ENCODE measurements at places on chromosomes 6 and 20.
A peak's percentile ranks its signal among the peaks of the same experiment; 100 is the strongest.

DNA sequence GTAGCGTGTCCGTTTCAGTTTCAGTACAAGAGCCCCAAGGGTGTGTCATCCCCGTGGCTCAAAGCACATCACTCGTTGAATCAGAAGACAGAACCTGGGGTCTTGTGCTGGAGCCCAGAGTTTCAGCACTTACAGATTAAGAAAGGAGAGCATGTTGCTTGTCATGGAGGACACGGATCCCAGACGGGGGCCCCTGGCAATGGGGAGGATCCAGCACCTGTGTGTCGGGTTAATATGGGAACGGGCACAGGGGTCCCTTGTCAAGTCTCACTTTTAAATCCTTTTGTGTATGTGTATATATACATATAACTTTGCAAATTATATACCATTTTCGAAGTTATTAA is 23.4 kb downstream of the THBS2 start:
- H3K4me3 ChIP-seq = no peak overlapping the region
- no peaks in the 10 kb centered on the region for H3K4me1 ChIP-seq

GRCh38 chr6:147023148-147023547 is 181.1 kb upstream of the STXBP5 start:
- no peak overlapping the region for H3K4me3 ChIP-seq
- H3K36me3 ChIP-seq = no peaks in the 10 kb centered on the region
- DNase-seq = no peak
- H3K4me1 ChIP-seq = no peaks in the 10 kb centered on the region
- H3K27me3 ChIP-seq = no peaks in the 10 kb centered on the region
- no peak overlapping the region for H3K27ac ChIP-seq

- peak overlapping the region; percentile 100 for H3K27ac ChIP-seq
- H3K36me3 ChIP-seq = peaks cover 30% of the 10 kb centered on the region
- peaks cover 33% of the 10 kb centered on the region for H3K4me1 ChIP-seq
Observed at GRCh38 chr6:82408952-82409431, 45.4 kb downstream of the TPBG start.

- no peaks in the 10 kb centered on the region for H3K36me3 ChIP-seq
- peak overlapping the region; percentile 29 for H3K27ac ChIP-seq
- no peak overlapping the region for H3K4me3 ChIP-seq
Observed at GRCh38 chr6:95087394-95088097, 489.8 kb upstream of the MANEA start.

GRCh38 chr6:38110481-38110971 is 291.0 kb downstream of the ZFAND3 start:
- no peak overlapping the region for H3K27ac ChIP-seq
- H3K4me3 ChIP-seq = no peak overlapping the region

- peaks cover 10% of the 10 kb centered on the region for H3K36me3 ChIP-seq
- H3K4me1 ChIP-seq = no peaks in the 10 kb centered on the region
- H3K27ac ChIP-seq = no peak overlapping the region
Observed at GRCh38 chr6:118565311-118565960, 17.3 kb downstream of the PLN start.

DNA sequence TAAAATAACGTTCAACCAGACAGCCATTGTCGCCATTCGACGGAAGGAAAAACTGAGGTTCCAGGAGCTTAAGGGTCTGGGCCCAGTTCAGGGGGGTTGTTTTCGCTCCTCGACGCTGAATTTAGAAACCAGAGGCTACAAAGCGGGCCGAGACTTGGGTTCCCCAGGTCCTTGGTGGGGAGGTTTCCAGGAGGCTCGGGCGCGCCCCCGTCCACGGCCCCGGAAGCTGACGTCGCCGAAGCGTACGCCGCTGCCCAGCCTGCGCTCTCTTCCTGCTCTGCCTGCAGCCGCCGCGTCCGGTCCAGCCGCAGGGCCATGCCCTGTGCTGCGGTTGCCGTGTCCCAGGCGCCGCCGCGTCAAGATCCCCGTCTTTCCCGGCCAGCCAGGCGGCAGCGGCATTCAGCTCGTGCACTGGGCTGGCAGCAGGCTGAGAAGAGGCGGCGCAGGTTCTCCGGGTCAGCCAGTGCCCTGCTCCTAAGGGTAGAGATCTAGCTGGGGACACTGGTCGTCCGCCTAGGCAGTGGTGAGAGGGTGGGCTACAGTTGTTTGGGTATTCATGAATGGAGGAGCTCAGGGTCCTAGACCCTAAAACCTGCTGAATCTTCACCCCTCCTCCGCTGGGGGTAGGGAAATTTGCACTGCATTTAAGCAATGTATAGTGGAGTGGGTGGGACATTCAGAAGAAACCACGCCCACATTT is 901 bp upstream of the TRIM26 start:
- H3K4me1 ChIP-seq = peaks cover 9% of the 10 kb centered on the region
- no peak for DNase-seq

DNA sequence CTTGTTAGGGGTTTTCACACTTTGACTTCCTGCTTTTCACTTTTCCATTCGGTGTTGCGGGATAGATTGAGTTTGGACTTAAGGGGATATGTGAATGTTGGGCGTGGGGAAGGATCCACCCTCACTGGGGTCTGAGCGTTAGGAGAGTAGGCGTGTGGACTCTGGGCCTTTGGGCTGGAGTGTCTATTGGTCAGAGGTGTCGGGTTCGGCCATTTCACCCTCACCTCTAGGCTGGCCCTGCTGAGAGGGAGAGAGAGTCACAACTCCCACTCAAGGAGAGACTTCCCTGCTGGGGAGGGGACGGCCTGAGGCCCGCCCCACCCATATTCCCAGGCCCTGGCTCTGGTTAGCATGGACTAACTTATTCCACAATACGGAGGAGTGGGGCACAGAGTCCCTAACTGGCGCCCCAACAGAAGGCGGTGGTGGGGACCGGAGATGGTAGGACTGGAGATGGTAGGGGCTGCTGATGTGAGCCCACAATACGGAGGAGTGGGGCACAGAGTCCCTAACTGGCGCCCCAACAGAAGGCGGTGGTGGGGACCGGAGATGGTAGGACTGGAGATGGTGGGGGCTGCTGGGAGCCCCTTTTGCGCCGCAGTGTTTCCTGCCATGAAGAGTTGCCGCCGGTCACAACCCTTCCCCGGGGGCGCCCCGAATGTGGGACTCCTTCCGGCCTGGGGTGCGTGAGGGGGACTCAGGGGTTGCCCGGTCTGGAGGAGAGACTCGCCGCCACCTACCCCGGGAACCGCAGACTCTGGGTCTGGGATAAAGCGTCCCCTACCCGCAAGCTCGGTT is 1.4 kb upstream of the PTPRA start:
- H3K36me3 ChIP-seq = no peaks in the 10 kb centered on the region
- peak; percentile 67 for DNase-seq
- H3K4me3 ChIP-seq = peak overlapping the region; percentile 74
- H3K4me1 ChIP-seq = peaks cover 7% of the 10 kb centered on the region
- no peak overlapping the region for H3K27ac ChIP-seq

GRCh38 chr20:9458138-9458796 is 56.1 kb upstream of the LAMP5 start:
- no peak overlapping the region for H3K27ac ChIP-seq
- no peak for DNase-seq
- H3K4me3 ChIP-seq = no peak overlapping the region
- no peaks in the 10 kb centered on the region for H3K27me3 ChIP-seq
- peaks cover 44% of the 10 kb centered on the region for H3K36me3 ChIP-seq
- H3K4me1 ChIP-seq = peaks cover 12% of the 10 kb centered on the region

DNA sequence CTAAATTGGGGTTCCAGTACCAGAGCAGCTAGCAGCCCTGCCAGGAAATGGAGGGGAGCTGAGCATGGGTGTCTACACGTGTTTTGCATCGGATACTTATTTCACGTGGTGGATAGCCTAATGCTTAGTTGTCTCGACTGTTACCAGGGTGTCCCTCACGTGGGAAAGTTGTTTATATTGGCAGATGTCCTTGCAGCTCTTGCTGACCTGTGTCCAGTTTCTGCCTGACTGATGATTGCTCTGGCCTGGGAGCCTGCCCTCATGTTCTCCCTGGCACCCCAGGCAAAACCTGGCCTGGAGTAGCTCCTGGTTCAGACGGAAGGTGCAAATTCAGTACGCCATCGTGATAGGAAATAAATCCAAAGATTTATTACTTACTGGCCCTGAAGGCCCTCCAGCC is 11.8 kb upstream of the FERMT1 start:
- H3K27me3 ChIP-seq = no peaks in the 10 kb centered on the region
- no peak overlapping the region for H3K27ac ChIP-seq
- H3K4me1 ChIP-seq = no peaks in the 10 kb centered on the region
- no peaks in the 10 kb centered on the region for H3K36me3 ChIP-seq
- H3K4me3 ChIP-seq = no peak overlapping the region

DNA sequence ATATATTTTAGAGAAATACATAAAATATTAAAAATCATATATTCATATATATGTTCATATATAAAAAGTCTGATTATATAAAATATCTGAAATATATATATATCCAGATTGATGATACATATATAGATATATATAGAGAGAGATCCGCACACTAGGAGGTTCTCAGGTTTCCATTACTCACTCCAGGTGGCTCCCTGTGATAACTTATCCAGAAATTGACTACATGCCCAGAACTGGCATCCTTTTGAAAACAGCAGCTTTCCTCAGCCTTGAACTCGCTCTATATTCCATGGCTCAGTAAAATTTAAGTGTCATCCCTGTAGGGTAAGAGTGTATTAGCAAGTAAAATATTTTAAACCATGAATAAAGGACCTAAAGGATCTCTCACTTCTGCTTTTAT is 206.8 kb downstream of the TINAG start:
- no peak overlapping the region for H3K4me3 ChIP-seq
- H3K27me3 ChIP-seq = no peaks in the 10 kb centered on the region
- peaks cover 11% of the 10 kb centered on the region for H3K4me1 ChIP-seq
- no peaks in the 10 kb centered on the region for H3K36me3 ChIP-seq

GRCh38 chr6:66865771-66866170 is 1158.7 kb upstream of the EYS start:
- peaks cover 23% of the 10 kb centered on the region for H3K4me1 ChIP-seq
- no peaks in the 10 kb centered on the region for H3K27me3 ChIP-seq
- H3K36me3 ChIP-seq = no peaks in the 10 kb centered on the region

DNA sequence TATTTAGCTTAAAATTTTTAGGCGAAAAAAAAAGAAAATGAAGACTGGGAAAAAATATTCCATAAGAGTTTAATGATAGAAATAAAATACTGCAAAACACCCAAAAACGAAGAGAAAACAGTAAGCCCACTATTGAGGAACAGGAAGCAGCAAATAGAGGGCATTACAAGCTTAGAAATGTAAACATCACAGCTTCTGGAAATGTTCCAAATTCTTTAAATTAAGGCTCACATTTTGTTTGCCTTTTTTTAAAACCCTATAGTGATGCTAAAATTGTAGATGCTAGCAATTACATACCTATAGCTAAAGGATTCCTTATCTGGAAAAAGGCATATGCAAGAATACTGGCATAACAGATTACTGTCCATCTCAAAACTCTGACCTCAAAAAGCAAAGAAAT is 248.6 kb downstream of the KHDRBS2 start:
- no peaks in the 10 kb centered on the region for H3K4me1 ChIP-seq
- H3K27me3 ChIP-seq = peaks cover 5% of the 10 kb centered on the region
- no peak overlapping the region for H3K4me3 ChIP-seq
- no peaks in the 10 kb centered on the region for H3K36me3 ChIP-seq
- no peak for DNase-seq

- H3K4me1 ChIP-seq = peaks cover 21% of the 10 kb centered on the region
- H3K27me3 ChIP-seq = no peaks in the 10 kb centered on the region
- H3K36me3 ChIP-seq = peaks cover 83% of the 10 kb centered on the region
- H3K27ac ChIP-seq = peak overlapping the region; percentile 91
- peak overlapping the region; percentile 58 for H3K4me3 ChIP-seq
Observed at GRCh38 chr6:10409731-10410206, 5.1 kb downstream of the TFAP2A start.

DNA sequence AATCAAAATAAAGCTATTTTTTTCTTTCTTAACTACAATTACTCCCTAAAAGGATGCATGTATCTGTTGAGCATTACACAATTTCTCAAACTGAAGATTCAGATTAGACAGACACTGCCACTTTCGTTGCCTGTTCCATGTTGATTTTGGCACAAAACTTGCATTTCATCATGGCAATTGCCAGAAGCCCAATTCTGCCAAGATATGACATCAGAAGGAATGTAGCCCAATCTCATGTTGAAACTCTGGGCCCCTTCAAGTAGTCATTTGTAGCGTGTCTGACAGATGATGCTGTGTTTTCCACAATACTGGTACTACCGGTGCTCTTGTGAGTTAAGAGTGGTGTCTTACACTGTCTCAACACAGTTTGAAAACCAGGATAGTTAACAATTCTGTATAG is 705.4 kb downstream of the PTPRT start:
- H3K4me1 ChIP-seq = no peaks in the 10 kb centered on the region
- H3K27me3 ChIP-seq = peaks cover 32% of the 10 kb centered on the region
- H3K27ac ChIP-seq = no peak overlapping the region
- H3K4me3 ChIP-seq = no peak overlapping the region
- DNase-seq = no peak

DNA sequence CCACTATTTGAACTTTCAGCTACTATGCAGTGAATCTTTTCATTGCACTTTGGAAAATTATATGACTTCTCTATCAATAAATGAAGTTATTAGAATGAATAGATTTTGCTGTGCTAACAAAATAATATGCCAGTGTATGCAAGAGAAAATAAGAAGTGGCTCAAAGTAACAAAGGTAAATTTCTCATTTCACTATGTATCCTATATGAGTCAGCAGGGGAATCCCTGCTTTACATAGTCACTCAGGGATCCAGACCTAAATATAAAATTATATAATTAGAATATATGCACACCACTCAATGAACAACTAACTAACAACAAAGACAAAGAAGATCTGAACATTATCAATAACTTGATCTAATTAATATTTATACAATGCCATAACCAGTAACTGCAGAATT is 390.8 kb upstream of the IRAK1BP1 start:
- no peaks in the 10 kb centered on the region for H3K27me3 ChIP-seq
- no peak for DNase-seq
- no peak overlapping the region for H3K4me3 ChIP-seq
- peaks cover 6% of the 10 kb centered on the region for H3K36me3 ChIP-seq

DNA sequence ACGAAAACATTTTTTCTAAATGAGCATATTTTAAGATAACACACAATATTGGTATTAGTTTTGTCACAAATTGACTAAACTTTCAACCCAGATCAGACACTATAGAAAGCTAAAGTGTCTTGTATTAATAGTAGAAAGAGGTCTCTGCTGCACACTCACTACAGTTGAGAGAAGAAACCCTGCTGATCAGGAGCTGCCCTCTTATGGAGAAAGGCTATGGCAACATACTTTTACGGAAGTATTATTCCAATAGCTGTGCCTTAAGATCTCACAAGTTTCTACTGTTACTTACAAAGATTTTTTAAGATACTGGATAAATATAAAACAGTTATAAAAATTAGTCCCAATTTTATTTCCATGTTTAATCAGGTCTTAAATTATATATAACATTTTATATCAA is 155.7 kb downstream of the RIMS1 start:
- no peak overlapping the region for H3K27ac ChIP-seq
- no peak for DNase-seq
- no peaks in the 10 kb centered on the region for H3K4me1 ChIP-seq
- H3K4me3 ChIP-seq = no peak overlapping the region

- H3K4me3 ChIP-seq = no peak overlapping the region
- no peaks in the 10 kb centered on the region for H3K36me3 ChIP-seq
Observed at GRCh38 chr6:105769197-105769596, 316.9 kb upstream of the PRDM1 start.

GRCh38 chr6:16873698-16874097 is 112.4 kb upstream of the ATXN1 start:
- H3K36me3 ChIP-seq = no peaks in the 10 kb centered on the region
- DNase-seq = no peak
- H3K4me1 ChIP-seq = no peaks in the 10 kb centered on the region
- no peak overlapping the region for H3K4me3 ChIP-seq

GRCh38 chr6:111550195-111550594 is 55.5 kb downstream of the TRAF3IP2 start:
- H3K27ac ChIP-seq = no peak overlapping the region
- no peak for DNase-seq
- H3K27me3 ChIP-seq = no peaks in the 10 kb centered on the region
- no peak overlapping the region for H3K4me3 ChIP-seq
- H3K36me3 ChIP-seq = no peaks in the 10 kb centered on the region

GRCh38 chr6:138593124-138593877 is 94.0 kb upstream of the NHSL1 start:
- H3K27ac ChIP-seq = peak overlapping the region; percentile 94
- H3K4me3 ChIP-seq = no peak overlapping the region
- H3K4me1 ChIP-seq = peaks cover 23% of the 10 kb centered on the region
- no peaks in the 10 kb centered on the region for H3K27me3 ChIP-seq

All from RWPE2 (cell line).